ENCODE measurements at places on chromosomes 4 and X.

DNA sequence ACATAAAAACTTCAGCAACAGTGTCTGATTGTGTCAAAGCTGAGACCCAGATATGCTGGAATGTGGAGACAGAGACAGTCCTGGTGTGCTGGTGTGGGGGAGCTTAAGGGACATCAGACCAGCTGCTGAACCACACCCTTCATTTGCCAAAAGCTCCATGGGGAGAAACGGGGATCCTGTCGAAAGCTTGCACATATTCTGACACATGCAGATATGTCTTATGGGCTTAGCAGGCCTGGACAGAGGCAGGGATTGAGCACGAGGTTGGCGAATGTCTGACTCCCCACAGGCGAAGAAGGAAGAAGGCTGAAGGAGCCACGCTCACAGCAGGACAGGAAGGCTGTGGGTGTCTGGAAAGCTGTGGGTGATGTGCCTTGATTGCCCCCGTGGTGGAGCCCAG, 72.1 kb upstream of the ACSL1 start:
- DNase-seq = no peak

DNA sequence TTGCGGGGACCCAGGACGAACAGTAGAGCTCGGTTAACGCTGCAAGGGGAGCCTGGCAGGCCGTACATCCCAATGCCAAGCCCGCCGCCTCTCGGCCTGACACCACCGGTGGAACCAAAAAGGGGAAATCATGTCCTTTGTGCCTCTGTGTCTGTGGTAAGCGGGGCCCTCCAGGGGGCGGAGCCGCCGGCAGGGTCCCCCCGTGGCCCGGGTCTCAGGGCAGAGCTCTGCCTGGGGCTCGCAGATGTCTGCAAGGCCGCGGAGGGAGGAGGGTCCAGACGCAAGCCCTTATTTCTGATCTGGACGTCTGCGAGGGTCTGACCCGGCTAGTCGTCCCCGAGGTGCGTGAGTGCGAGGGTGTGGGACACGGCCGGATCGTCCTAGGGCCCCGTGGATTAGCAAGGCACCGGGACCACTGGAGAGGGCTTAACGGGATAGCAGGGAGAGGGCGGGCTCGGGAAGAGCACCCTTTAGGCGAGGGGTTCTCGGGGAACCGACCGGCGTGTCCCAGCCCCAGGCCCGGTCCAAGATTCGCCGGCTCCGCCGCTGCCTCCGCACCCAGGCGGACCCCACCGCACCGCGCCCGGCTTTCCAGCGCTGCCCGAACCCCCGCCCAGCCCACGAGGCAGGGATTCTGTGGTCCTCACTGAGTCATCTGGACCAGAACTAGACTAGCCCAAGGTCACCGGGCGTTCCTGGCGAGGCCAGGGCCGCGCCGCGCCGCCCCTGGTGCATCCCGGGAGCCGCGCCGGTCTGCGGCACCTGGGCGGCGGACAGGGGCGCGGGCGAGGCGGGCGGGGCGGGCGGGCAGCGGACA, 863 bp upstream of the FAM193A start:
- peak; percentile 9 for DNase-seq

DNA sequence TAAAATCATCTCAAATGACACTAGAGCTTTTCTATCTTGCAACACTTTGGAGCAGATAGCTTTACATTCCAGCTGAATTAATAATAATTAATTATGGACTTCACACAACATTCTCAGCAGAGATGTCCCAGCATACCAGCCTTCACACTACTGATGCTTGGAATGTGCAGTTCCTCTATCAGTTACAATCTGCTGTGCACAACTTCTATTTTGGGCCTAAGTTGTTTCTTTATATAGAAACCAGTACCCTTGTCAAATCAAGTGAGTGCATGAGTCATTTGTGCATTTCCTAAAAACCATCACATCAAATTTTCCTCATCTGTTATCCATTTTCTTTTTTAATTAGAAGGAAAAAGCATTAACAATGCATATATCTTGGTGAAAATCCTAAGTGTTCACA, 8.8 kb upstream of the RASL11B start:
- DNase-seq = peak; percentile 54

DNA sequence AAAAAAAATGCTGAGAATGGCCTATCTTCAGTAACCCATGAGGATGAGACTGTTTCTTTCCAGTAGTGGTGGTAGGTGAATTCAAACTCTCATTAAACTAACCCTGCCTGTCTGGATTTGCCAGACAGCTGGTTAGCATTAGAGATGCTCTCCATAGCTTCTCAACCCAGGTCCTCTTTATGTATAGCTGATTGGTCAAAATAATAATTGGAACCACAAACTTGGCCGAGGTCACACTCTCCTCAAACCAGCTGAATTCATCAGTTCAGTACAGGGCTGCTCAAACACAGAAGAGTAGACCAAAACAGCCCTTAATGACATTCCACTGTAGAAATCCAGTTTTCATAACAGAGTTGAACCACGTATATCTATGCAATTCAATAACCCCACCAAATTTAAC, 85.3 kb downstream of the HCCS start:
- no peak for DNase-seq

DNA sequence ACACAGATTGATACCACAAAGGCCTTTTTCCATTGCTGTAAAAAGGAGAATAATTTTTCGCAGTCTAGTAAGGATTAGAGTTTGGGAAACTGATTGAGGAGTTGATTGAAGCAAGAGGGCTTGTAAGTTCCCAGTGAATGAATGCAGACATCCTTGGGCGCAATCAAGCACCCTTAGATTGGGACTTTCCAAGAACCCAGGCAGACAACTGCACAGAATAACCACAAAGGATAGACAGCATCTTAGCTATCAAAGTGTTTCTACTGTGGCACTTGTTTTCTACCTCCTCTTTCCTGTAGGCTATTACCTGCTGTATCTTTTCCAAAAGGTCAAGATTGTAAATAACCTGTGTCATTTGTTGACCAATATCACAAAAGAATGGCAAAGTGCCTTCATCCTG, 2.6 kb downstream of the COX18 start:
- no peak for DNase-seq

DNA sequence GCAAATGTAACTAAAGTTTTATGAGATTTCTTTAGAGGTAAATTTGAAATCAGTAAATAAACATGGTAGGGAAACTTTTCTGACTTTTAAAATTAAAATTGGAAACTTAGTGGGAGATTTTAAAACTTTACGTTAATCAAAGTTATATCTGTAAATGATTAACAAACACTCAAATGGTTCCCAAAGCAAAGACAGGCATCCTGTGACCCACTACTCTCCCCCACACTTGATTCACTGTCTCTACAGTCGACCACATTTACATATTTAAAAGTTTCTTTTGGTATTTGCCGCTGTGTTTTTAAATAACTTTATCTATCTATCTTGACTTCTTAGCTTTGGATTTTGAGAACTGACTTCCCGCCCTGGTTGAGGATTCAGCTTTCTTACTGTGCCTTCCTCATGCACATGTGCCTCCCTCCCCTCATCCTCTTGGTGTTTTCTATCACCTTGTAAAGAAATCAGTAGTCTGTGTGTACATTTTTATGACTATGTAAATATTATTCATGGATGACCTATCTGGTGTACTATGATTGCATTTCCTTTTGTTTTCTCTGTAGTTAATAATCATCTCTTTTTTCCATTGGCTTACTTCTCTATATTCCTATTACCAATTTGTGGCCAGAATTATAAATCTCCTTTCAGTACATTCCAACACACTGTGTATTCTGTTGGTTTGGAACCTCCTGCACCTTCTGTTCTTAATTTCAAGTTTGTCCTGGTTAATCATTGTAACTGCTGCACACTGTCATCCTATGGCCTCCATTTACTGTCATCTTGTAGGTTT, 72.6 kb downstream of the WWC2 start:
- DNase-seq = no peak

GRCh38 chr4:127047930-127048329, 584.8 kb upstream of the INTU start:
- DNase-seq = no peak

GRCh38 chr4:137471461-137471860, 60.8 kb downstream of the PCDH18 start:
- DNase-seq = no peak

- DNase-seq = no peak
Measured at GRCh38 chr4:1052231-1052671, 40.8 kb downstream of the FGFRL1 start.

DNA sequence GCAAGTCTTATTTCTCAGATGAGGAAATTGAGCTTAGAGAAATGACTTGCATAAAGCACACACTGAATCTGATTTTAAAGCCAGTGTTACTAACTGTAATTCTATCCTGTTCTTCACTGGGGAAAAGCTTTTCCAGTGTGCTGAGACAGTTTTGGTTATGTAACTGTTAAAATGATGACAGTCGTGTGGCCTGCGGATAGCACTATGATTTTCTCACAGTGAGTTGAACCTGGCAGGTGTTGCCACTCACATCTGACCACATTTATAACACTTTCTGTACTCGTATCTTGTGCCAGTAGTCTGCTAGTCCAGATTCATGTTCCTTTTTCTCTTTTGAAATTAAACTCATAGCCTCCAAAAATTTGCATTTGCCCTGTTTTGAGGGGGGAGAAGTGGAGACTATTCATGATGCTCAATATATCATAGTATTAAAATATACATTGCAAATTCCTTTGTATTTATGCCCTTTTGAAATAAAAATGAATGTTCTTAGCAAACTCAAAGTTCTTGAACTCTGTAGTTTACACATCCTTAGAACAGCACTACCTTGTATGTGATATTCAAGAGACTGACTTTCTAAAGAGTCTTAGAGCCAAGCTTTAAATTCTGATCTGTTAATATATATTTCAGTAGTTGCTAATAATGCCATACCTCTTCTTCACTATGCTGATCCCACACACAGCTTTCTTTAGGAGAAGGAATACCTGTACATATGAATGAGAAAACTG, 132.3 kb downstream of the PDLIM5 start:
- no peak for DNase-seq

DNA sequence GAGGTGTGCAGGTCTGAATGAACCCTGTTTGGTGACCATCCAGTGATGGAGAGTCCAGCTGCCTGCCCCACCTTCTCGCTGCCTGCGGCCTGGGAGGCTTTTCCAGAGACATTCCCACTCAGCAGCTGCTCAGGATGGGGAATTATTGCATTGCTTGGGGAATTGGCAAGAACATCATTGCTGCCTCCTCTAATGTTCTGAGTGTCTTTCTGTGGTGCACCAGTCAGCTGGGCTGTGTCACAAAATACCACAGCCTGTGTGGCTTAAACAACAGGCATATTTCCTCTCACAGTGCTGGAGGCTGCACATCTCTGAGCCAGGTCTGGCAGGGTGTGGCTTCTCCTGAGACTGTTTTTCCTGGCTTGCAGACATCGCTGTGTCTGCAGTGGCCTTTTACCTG, 86.8 kb upstream of the AFAP1 start:
- no peak for DNase-seq

DNA sequence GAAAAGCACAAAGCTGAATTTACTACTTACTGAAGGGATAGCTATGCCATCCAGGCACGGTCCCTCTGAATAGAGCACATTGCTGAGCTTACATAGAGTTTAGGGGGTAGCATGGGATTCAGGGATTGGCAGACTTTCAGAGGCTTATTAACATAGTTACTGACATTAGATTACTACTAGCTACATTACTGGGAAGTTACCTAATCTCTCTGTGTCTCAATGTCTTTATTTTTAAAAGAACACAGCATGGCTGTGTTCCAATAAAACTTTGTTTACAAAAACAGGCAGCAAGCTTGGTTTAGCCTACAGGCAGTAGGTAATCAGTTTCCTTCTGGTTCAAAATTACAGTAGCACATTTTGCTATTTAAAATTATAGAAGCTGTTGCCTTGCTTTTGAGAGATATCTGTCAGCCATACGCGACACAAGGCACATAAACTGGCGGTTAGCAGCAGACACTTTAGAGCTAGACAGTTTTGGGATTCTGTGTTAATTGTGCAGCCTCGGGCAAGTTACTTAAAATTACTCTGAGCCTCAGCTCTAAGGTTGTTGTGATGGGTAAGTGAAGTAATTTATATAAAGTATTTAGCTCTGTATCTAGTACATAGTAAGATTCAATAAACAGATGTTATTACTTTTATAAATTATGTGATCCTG, 6.9 kb downstream of the KLHL8 start:
- DNase-seq = no peak

- no peak for DNase-seq
Measured at GRCh38 chrX:41720125-41720779, 3.7 kb upstream of the GPR82 start.

- DNase-seq = no peak
Measured at GRCh38 chr4:51884055-51884454, 41.1 kb downstream of the DCUN1D4 start.

DNA sequence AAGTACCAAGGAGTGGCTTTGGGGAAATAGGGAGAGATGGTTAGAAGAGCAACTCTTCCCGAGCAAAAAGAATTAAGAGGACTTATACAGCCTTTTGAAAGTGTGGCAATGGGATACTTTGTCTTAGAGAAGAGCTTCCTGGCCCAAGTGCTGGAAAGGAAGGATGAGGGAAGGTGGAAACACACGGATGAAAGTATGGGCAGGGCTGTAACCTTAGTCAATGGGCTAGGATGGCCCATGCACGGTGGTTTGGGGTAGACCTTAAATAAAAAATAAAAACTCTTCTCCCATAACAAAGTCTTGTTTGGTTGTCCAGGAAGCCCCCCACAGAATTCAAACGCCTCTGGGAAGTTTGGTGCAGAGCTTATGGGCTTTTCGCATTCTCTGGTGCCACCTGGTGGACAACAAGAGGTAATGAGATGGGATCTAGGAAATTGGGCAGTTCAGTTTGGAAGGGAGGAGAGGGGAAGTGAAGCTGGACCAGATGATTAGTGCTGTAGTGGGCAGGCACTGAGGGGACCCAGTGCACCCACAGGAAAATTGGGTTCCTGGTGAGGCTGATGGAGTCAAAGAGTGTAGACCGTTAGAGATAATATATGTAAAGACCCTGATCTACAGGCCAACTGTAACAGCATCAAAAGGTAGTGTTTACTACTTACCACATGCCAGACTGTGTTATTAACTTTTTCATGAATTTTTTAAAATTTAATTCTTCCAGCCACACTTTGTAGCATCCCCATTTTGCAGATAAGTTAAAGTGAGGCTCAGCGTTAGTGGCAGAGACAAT, 13.8 kb upstream of the ENOX2 start:
- no peak for DNase-seq

GRCh38 chrX:104929324-104929723, 291.2 kb downstream of the TEX13A start:
- DNase-seq = no peak

DNA sequence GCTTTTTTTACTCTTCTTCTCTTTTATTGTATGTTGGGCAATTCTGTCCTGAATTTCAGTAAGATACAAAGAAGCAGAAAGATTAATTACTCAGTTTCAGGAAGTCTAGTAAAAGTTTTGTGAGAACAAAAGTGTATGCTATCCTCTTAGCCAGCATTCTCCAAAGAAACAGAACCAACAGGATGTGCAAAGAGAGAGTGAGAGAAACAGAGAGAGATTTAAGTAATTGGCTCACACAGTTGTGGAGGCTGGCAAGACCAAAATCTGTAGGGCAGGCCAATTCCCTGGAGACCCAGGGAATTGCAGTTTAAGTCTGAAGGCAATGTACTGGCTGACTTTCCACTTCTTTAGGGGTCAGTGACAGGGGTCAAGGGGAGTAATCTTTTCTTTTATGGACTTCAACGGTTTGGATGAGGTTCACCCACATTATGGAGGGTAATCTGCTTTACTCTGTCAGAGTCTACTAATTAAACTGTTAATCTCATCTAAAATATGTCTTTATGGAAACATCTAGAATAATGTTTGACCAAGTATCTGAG, 59.2 kb upstream of the SLC39A8 start:
- DNase-seq = peak; percentile 22

All from GM04504 (cell line).